NCI-H1694 treated with DMSO at 0.1 percent for 48 hours (cell line): ENCODE measurements at places on chromosomes 11 and 22.
A peak's percentile ranks its signal among the peaks of the same experiment; 100 is the strongest.

GRCh38 chr22:48278620-48279460 is 1516.4 kb downstream of the TBC1D22A start:
- DNase-seq = peak; percentile 60

- DNase-seq = no peak
Observed at GRCh38 chr11:68912254-68912653, 8.6 kb downstream of the IGHMBP2 start.

DNA sequence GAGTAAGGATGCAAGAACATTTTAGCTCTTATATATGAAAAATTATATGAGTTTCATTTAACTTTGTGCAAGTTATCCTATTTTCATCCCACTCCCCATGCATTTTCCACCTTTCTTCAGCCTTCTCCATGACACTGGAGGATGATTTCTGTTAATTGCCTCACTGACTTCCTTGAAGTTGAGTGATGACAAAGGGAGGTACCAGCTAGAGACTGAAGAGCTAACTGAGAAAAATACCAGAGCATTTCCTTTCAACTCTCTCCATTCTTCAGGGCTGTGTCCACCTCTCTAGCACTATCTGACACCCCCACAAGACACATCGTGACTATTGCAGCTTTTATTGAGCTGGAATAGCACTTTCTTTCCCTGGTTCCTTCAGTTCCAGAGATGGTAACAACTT is 711.6 kb upstream of the LRRC4C start:
- no peak for DNase-seq

DNA sequence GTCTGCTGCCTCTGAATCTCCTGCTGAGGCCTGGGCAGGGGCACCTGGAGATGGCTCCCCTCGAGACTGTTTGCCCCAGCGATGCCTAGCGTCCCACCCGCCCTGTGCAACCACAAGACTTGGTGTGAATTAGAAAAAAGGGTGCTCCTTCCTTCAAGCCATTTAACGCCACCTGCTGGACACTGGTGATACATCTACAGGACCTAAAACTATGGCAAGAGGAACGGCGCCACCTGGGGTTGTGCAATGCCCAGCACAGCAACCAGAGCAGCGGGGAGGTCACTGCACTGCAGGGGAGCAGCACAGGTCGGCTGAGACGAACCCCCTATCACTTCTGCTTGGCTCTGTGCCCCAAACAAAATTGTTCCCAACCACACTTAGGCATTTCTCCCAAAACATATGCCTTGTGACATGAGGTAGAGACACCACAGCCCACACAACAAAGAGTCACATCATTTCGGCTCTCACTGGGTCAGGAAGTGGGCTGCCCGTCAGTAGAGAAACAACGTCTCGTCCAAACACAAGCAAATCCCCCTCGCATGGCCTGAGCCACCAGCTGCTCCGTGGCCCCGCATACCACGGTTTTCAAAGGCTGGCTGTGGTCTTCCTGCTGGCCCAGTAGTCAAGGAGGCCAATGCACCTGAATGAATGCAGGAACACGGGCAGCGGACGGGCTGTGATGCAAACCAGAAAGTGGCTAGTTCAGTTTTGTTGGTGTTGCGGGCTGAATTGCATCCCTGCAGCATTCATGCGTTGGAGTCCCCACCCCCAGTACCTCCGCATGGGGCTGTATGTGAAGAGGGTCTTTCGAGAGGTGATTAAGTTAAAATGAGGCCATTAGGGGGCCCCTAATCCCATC is 171.9 kb downstream of the SHANK2 start:
- peak; percentile 68 for DNase-seq

GRCh38 chr11:110467556-110467955 is 37.8 kb downstream of the FDX1 start:
- no peak for DNase-seq

GRCh38 chr22:29275167-29275566 is 7.1 kb downstream of the EWSR1 start:
- no peak for DNase-seq

- no peak for DNase-seq
Observed at GRCh38 chr11:65109231-65110198, 2.2 kb upstream of the TM7SF2 start.

- no peak for DNase-seq
Observed at GRCh38 chr11:61684870-61685616, 4.9 kb downstream of the DAGLA start.

- peak; percentile 48 for DNase-seq
Observed at GRCh38 chr22:19632668-19633148, 81.6 kb upstream of the SEPTIN5 start.

- peak; percentile 3 for DNase-seq
Observed at GRCh38 chr11:83600661-83601060, 314.5 kb upstream of the CCDC90B start.

DNA sequence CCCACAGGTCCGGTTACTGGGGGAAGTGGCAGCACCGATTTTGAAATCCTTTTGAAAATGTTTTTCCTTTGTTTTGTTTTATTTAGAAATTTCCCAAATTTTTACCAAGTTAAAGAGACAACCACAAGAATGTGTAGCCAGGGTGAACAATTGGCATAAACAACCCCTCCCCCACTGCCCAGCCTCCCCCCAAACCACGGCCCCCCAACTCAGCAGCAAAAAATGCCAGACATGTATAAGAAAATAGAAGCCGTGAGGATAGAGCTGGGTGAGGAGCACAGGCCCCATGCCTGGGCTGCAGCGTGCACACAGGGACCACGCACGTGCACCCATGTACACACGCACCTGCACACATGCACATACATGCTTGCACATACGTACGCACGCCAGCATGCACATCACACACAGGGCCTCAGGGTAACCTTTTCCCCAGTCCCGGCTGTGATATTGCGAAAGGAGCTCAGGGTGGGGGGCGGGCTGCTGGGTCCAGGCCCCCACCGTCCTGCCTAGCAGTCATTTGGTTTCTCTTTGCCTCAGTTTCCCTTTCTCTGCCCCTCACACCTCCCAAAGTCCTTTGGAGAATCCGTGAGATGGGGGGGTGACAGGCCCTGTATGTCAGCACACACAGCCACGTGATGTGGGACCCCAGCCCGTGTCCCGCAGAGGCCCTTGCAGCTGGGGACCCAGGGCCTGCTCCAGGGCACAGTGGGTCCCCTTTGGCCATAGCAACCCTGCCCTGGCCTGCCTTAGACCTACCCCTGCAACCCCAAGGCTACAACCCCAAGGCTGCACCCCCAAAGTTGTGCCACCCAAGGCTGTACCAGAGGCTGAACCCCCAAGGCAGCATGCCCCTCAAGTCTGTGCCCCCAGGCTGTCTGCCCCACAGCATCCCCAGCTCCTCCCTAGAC is 42.9 kb downstream of the IGF2 start:
- no peak for DNase-seq

- DNase-seq = no peak
Observed at GRCh38 chr22:31103899-31104694, 3.3 kb downstream of the SELENOM start.

DNA sequence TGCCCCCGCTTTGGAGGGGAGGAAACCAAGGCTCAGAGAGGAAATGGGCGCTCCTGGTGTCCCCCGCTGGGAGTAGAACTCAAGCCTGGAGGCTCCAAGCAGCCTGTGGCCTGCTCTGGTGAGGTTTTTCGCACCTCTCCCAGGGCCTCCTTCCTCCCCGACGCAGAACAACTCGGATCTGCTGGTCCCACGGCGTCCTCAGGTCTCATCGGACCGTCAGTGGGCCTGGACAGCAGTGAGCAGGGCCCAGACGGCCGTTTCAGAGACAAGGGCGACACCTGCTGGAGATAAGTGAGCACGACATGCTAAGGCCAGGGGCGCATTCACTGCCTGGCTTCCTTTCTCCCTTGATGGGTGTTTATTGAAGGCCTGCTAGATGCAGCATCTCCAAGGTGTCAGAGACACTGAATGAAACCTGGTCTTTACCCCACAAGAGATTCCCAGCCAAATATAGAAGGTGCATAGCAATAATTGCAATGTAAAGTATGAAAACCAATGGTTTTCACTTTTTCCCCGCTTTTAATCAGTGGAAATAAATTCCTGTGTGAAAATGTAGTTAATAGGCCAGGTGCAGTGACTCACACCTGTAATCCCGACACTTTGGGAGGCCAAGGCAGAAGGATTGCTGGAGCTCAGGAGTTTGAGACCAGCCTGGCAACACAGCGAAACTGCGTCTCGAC is 26.9 kb upstream of the CD82 start:
- peak; percentile 66 for DNase-seq

DNA sequence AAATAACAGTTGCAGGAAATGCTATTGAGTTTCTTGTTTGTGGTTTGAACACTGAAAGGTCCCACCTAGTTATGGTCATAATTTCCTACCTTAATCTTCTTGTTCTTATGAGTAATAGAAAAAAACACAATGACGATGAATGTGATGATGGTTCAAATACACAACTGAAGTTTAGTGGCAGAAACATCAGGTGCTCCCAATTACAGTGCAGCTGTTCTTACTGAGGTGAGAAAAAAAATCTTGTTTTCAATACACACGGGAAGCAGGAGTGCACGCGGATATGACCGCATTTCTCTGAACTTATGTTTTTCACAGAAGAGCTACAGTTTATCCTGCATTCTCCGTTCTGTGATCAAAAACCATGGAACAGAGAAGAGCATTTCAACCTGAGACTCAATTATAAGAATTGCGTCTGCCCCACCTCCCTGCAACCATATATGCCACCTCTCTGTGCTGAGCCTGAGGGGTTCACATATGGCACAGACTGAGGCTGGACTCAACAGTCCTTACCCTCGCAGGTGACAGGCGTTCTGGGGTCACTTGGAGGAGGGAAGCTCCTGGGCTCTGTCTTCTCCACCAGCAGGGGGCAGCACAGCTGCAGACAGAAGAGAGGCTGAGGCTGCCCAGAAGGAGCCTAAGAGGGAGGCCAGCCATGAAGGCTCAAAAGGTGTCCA is 99.7 kb upstream of the IGLL5 start:
- DNase-seq = peak; percentile 18

DNA sequence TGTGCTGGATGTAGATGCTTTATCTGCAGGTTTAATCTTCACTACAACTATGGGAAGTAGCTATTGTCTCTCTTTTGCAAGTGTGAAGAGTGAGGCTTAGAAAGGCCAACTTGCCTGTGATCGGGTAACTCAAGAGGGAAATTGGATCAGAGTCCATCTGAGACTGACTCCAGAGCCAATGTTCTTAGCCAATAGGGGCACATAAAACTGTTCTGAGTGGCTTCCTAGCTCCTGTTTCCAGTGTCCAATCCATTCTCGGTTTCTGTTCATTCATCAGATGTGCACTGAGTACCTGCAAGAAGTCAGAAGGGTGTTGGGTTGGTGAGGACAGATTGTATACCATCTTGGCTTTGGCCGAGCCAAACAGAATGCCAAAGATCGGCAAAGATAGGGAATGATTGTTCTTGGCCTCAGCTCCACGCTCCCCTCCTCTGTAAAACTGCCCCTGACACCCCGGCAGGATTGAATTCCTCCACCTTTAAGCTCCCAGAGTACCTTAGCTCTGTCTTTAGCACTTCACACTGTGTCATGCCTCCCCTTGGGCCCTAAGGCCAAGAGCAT is 100.0 kb downstream of the PTPRJ start:
- no peak for DNase-seq

GRCh38 chr11:115759622-115760460 is 255.6 kb upstream of the CADM1 start:
- DNase-seq = no peak
